ENCODE measurements at places on chromosomes 3 and 15.

DNA sequence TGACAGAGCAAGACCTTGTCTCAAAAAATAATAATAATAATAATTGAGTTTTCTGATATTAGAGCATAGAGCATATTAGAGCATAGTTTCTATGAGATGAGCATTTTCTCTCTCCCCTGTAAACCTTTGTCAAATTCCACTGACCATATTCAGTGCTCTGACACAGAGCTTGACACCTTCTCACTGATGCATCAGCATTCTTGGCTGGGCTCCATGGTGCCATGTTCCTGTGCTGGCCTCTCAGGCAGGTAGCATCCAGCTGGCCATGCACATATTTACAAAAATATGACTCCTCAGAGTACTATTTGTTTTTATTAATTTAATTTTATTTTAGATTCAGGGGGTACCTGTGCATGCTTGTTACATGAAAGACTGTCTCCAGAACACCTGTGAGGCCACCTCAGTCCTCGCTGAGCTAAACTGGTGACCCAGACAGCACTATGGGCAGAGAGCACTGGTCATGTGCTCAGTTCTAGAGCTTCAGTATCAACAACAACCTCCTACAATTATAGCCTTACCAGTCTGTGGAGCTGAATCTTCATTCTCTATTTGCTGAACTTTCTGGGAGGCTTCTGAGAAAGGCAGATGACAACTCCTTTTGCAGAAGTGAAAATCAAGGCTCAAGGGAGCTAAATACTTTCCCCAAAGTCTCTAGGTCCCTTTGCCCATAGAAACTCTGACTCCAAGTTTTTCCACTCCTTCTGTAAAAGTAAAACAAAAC, 21.6 kb upstream of the SLC28A2 start:
- no peak for DNase-seq

DNA sequence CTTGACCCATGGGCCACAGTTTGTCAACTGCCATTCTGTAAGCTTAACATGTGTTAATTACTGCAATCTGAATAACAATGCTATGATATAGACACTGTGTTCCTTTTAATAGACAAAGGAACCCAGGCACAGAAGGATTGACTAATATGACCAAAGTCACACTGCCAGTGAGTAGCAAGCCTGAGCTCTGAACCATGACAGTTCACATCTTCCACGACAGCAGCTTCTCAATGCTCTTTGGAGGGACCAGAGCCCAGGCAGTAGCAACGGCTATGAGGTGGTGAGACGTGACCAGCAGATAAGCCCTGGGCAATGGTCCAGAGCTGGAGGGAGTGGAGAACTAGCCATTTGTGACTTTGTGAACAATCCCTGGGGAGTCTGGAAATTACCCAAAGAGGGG, 19.4 kb downstream of the CA12 start:
- DNase-seq = no peak

DNA sequence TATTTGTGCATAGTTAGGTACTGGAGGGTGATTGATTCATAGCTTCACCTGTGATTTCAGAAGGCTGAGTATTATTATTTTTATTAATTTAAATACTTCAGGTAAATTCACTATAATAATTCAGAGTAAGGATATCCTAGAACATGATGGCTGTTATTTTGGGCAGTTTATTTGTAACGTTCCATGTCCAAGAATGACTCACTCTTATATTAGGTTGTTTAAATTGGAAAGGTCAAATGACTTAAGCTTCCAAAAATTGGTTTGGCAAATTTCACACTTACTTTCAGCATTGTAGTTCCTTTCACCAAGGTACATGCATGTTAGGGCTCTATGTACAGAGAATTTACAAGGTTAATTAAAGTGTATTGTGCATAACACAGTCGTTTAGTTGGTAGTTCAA, 120.2 kb downstream of the EPHA3 start:
- no peak for DNase-seq

- no peak for DNase-seq
Measured at GRCh38 chr3:196454935-196455334, 22.7 kb upstream of the UBXN7 start.

DNA sequence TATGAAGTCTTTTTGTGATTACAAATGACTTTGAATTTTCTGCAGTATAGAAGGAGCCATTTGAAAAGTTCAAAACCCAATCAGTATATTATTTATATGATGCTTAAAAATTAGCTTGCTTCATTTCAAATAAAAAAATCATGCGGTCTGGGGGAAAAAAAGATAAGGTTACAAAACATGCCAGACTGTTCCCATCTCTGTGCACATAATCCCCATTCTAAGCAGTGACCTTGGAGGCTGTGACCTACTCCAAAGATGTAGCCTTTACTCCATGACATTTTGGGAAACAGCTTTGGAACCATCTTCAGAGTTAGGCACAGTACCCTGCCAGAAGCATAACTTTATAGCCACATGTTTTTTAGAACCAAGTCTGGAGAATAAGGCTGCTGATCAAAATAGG, 447.7 kb upstream of the WNT5A start:
- DNase-seq = no peak

DNA sequence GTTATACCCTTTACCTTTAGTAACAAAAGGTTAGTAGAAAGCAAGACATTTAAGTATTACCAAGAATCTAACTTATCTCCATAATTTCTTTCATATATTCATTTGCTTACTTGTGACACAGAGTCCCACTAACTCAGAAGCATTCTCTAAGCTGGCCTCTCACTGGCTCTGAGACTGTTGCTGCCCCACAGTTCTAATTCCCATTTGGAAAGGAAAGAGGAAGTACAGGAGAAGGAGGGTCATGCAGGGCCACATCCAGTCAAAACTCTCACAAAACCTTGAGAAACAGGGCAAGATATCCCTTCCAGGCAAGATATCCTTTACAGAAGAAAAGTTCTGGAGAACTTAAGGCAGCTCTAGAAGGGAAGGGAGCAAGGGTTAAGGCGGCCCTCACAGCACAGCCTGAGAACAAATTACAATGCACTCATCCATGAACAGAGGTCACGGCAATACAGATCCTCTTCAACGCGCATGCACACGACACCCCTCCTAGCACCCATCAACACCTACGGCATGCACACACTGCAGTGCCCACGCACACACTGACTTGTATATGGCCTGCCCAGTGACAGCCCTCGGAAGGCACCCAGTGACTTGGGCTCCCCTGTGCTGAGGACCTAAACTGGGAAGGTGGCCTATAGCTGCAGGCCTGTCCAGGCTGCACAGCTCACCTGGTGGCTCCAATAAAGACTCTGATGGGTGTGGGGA, 13.0 kb upstream of the MYO5C start:
- DNase-seq = no peak

GRCh38 chr3:151379083-151379734, 5.3 kb downstream of the P2RY12 start:
- no peak for DNase-seq

- DNase-seq = no peak
Measured at GRCh38 chr15:69045802-69046201, 31.3 kb downstream of the NOX5 start.

- no peak for DNase-seq
Measured at GRCh38 chr3:140809316-140809715, 131.5 kb downstream of the TRIM42 start.

GRCh38 chr3:138230525-138230924, 43.4 kb downstream of the ARMC8 start:
- no peak for DNase-seq

DNA sequence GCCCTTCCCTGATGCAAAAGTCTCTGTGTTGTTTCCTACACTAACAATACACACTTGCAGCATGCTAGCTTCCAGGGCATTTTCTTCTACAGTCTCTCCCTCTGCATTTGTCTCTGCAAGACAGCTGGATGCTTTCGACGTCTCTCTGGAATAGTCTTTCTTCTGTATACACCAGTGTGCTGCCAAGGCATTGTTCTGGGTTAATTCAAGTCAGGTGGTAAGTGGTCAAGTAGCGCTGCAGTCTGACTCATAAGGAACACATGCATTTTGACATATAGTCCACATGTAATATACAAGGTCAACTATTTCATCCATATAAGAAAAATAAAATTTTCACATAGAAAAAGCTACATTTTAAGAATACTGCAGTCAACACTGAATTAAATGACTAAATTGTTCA, 92.7 kb downstream of the MYLK start:
- no peak for DNase-seq

DNA sequence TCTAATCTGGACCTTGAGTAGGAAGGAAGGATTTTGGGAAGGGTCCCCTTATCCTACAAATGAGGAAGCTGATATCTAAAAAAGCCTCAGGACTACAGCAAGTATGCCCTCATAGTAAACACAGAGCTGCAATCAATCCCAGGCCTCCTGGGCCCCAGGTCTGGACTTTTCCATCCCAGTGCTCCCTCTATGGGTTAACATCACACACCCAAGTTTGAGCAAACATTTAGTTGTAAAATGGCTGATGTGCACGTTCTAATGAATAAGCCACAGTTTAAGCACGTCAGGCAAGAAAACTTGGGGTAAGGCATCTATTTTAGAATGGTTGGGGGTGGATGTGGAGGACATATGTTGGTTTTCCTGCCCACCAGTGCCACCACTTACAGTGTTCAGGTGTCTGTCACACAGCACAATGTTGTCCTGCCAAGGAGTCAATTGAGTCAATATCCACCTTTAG, 44.3 kb upstream of the UBE2E1 start:
- no peak for DNase-seq

- DNase-seq = peak; percentile 86
Measured at GRCh38 chr3:13019243-13020095, 53.8 kb downstream of the IQSEC1 start.

DNA sequence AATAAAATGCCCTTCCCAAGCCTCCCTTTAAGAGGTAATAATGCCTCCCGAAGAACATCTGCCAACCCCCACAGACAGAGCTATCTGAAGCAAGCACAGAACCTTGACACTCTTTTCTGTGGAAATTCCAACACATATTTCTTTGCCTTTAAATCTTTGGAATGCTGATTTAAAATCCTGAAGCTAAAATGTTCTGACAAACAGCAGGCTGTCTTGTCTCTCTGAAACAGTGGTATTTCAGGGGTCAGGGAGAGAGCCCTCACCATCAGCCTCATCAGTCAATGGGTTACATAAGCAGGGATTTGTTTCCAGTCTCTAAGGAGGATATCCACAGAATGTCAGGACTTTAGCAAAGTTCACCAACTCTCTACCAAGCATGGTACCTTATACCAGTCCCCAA, 27.8 kb upstream of the ARHGEF3 start:
- DNase-seq = no peak

DNA sequence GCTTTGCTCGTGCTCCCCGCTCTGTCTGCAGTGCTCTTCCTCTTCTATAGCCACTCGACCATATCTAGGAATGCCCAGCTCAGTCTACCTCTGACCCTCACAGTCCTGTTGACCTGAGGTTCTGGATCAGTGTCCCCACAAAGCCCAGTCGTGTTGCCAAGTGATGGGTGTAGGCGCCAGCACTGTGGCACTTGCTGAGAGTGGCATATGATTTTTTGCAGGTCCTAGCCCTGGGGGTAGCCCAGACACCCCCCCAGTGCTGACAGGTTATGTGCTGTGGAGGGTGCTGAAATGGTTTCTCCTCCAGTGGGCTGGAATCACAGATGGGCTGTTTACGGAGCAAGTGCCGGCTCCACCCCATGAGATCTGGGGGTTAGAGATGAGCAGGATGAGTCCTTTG, 32.5 kb downstream of the ACAD9 start:
- DNase-seq = no peak

- DNase-seq = no peak
Measured at GRCh38 chr3:56739036-56739435, 56.0 kb upstream of the TASOR start.

DNA sequence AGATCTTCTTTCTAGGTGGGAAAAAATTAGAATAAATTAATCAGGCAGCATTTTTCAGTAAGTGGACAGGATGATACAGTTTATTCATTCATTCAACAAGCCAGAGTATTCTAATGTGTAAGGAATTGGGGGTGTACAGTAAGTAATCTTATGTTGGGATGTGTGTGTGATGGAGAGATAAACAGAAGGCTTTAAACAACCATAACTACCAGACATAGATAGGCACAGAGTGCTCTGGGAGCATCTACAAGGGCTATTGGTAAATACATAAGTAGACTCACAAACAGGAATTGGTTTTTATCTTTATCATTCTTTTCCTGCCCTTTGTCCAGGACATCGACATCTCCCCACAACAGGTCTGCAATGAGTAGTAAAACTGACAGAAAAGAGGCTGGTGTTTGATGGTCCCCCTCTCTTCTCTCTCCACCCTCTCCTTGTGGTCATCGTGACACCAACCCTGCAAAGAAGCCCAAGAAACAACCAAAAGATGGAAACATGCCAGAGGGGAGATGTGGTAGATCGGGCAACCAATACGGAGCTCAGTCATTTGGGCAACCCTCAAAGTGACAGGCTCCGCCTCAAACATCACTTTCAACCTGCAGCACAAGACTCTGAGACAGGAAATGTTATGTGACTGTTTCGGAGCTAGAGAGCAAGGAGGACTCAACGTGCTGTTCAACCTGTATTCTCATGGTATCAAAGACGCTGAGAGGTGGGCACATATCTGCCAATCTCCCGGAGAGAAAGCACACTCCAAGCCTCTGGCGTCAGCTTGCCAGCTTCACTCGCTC, 28.7 kb upstream of the B3GNT5 start:
- DNase-seq = no peak

DNA sequence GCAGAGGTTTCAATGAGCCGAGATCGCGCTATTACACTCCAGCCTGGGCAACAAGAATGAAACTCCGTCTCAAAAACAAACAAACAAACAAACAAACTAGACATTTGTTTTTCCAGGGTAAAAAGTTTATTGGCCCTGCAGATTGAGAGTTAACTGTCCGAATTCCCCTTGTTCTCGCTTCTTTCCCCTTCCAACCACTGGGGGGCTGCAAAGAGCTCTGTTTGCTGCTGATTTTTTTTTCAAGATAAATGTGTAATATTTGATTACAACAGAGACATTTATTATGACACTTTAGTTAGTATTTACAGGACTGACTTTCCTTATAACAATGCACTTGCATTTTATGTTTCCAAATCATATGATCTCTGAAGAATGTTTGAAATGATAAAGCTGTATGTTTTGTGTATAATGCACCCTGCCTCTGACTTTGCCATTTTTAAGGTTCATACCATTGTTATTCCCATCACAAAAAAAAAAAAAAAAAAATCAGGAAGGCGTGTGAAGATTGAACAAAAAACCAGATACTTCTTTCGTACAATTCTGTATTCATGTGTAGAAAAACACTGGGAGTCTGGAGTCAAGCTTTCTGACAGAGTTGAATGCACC, 2.8 kb downstream of the CLSTN2 start:
- peak; percentile 38 for DNase-seq

DNA sequence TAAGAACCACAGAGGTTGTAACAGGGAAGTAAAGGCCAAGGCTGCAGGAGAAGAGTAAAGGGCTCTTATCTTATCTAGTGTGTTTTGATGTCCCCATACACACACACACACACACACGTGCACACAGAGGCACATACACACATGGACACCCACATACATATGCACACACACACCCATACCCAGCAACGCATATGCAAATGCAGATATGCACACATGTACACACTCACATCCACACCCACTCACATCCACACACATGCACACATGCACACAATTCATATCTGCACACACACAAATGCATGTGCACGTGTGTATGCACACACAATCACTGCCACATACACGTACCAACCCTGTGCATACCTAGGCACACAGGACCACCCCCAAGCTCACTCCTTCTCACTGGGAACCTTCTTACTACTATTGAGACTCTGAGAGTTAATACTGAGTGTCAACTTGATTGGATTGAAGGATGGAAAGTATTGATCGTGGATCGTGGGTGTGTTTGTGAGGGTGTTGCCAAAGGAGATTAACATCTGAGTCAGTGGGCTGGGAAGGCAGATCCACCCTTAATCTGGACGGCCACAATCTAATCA, 99.0 kb upstream of the AKAP13 start:
- no peak for DNase-seq

- DNase-seq = no peak
Measured at GRCh38 chr3:71511037-71511436, 72.5 kb downstream of the FOXP1 start.
